GM13977 (cell line): ENCODE measurements at places on chromosomes 6 and 20.

- DNase-seq, result no peak
These were observed 73.2 kb downstream of the INSM1 start for GRCh38 chr20:20440886-20441658.

GRCh38 chr20:7937328-7937727 lies 2.9 kb downstream of the HAO1 start:
- DNase-seq, result no peak

- DNase-seq, result no peak
These were observed 26.8 kb downstream of the TBC1D20 start for GRCh38 chr20:435558-435957.

- DNase-seq, result peak; percentile 31
These were observed 1.4 kb downstream of the BTN1A1 start for GRCh38 chr6:26501482-26501986.

- DNase-seq, result no peak
These were observed 61.4 kb upstream of the APCDD1L start for GRCh38 chr20:58576603-58576970.

DNA sequence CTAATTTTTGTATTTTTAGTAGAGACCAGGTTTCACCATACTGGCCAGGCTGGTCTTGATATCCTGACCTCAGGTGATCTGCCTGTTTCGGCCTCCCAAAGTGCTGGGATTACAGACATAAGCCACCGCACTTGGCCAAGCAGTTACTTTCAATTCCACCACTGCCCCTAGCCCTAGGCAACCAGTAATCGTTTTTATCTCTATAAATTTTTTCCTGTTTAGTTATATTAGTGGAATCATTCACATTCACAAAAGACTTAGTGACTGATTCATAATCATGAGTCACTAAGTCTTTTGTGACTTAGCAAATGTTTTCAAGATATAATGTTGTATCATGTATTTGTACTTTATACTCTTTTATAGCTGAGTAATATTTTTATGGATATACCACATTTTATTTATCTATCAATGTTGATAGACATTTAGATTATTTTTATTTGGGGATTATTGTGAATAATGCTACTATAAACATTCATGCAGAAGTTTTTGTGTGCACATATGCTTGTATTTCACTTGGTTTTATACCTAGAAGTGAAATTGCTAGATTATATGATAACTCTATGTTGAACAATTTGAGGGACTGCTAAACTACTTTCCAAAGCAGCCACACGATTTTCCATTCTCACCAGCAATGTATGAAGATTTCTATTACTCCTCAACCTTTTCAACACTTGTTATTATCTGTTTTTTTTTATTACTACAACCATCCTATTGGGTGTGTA lies 421.4 kb upstream of the ID4 start:
- DNase-seq, result no peak

- DNase-seq, result no peak
These were observed 12.7 kb downstream of the CGA start for GRCh38 chr6:87082160-87082721.

DNA sequence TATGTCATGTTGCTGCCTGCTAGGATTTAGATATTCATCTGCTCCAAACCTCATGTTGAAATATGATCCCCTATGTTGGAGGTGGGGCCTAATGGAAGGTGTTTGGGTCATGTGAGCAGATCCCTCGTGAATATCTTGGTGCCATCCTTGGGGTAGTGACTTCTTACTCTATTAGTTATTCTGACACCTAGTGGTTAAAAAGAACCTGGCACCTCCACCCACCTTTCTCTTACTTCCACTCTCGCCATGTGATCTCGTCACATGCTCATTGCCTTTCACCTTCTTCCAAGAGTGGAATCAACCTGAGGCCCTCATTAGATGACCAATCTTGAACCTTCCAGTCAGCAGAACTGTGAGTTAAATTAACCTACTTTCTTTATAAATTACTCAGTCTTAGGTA lies 549.4 kb upstream of the SYNCRIP start:
- DNase-seq, result no peak

GRCh38 chr20:10752206-10752605 lies 78.4 kb upstream of the JAG1 start:
- no peak for DNase-seq

GRCh38 chr20:34401741-34402455 lies 38.8 kb downstream of the ITCH start:
- no peak for DNase-seq

DNA sequence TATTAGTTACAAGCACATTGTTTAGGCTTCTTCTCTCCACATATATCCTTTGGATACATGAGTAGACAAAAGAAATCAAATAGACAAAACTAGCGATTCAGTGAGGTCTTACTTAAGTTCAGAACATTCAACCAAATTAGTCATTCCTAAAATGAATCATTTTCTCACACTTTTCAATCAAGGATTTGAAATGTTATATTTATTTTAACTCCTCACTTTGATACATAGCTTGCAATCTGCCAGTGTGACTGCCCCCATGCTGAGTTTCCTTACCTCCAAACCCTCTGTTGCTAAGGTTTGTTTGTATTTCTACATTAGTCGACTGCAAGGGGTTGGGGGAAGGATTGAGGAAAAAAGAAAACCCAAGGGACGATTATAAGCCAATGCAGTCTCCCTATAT lies 3.5 kb upstream of the MOXD1 start:
- no peak for DNase-seq

- no peak for DNase-seq
These were observed 46.6 kb downstream of the FAM50B start for GRCh38 chr6:3895805-3896204.

GRCh38 chr20:20806121-20807095 lies 94.0 kb upstream of the RALGAPA2 start:
- DNase-seq, result no peak

DNA sequence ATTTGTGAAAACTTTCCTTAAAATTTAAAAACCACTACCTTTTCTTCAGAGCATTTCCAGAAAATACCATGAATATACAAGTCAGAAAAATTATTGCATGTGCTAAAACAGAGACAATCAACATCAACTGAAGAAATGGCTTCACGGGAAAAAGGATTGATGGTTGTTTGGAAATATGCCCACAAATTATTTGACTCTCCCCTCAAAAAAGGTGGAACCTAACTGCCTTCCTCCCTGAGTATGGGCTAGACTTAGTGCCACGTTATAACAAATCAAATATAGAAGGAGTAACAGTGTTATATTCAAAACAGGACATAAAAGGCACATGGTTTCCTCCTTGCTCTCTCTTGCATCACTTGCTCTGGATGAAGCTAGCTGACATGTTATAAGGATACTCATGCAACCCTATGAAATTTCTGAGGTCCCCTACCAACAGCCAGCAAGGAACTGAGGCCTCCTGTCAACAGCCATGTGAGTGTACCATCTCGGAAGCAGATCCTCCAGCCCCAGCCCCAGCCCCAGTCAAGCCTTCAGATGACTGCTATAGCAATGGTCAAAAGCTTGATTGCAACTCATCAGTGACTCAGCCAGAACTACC lies 8.4 kb downstream of the BTBD9 start:
- DNase-seq, result no peak

- no peak for DNase-seq
These were observed 332.3 kb downstream of the ZFAND3 start for GRCh38 chr6:38151580-38152500.

DNA sequence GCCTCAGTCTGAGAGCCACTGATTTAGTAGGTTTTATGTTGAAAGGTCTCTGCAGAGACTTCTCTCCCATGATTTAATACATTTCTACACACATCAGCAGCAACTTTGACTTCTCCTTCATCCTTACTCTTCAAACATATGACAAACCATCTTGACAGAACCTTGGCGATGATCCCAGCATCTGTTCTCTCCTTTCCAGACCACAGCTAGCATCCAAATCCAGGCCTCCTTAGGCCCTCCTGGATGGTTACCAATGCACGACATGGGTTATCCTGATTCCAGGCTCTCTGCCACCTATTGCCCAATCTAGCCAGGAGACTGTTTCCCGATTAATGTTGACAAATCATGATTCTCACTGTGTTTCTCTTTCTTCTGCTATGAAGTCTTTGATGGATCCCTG lies 16.8 kb downstream of the LAMA4 start:
- DNase-seq, result no peak

GRCh38 chr6:163999475-164000125 lies 585.1 kb downstream of the QKI start:
- DNase-seq, result no peak

- DNase-seq, result peak; percentile 70
These were observed 520 bp downstream of the SLC24A3 start for GRCh38 chr20:19212821-19213502.

DNA sequence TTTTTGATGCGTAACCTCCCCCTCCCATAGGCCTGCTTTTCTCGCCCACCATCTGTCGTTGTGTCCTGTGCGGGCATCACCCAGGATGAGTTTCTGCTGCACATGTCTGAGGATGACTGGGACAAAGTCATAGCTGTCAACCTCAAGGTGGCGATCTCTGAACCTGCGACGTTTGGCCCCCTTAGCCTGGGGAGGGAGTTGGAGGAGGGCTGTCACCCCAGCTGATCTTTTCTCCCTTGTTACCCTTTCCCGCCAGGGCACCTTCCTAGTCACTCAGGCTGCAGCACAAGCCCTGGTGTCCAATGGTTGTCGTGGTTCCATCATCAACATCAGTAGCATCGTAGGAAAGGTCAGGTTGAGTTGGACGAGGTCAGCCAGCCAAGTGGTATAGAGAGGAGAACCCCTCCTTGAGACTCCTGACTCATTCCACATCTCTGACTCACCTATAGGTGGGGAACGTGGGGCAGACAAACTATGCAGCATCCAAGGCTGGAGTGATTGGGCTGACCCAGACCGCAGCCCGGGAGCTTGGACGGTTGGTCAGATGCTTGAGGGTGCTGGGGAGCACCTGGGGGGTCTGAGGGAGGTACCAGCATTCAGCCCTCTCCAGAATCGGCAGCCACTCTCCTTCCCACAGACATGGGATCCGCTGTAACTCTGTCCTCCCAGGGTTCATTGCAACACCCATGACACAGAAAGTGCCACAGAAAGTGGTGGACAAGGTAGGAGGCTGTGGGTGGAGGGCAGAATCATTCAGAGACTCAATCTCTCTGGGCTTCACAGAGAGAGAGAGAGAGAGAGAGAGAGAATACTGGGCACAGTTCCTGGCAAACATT lies 954 bp downstream of the HSD17B8 start:
- DNase-seq, result peak; percentile 53

DNA sequence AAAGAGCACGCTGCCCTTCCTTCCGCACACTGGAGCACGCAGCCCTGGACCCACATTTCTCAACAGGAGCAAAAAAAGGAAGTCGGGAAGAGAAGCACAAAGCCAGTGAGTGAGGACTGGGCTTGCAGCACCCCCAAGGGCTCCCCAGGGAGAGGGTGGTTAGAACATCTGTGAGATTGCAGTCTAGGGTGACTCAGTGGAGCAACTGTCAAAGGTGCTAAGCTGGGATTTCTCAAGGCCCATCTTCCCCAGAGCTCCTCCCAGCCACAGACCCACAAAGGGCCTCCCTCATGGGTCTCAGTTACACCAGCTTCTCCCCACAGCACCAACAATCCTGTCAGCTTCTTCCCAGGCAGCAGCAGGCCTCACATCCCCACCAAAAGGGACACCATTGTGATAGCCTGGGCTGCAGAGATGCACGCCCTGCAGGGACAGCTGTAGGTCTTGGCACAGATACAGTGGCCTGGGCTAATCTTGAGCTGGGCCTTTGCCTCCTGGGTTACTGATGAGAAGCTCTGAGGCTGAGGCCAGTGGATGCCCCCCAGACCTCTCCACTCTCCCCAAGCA lies 39.6 kb upstream of the CD93 start:
- no peak for DNase-seq

GRCh38 chr6:142167071-142167470 lies 20.0 kb downstream of the VTA1 start:
- DNase-seq, result no peak

GRCh38 chr20:32512047-32512385 lies 73.1 kb downstream of the NOL4L start:
- DNase-seq, result no peak

DNA sequence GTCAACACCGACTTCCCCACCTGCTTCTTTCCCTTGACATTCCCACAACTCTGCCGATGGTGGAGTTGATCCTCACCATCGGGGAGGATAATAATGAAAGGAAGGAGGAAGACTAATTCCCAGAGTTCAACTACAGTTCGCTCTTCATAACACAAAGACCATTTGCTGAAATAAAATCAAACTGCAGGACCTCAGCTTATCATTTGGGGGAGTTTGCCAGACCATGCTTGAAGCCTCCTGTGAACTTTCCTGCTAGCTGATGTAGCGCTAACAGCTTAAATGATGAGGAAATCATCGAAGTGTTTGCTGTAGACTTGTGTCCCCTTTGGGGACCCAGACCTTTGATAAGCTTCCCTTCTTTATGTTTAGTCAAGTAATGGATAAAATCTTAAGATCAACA lies 26.2 kb downstream of the PROKR2 start:
- DNase-seq, result no peak

DNA sequence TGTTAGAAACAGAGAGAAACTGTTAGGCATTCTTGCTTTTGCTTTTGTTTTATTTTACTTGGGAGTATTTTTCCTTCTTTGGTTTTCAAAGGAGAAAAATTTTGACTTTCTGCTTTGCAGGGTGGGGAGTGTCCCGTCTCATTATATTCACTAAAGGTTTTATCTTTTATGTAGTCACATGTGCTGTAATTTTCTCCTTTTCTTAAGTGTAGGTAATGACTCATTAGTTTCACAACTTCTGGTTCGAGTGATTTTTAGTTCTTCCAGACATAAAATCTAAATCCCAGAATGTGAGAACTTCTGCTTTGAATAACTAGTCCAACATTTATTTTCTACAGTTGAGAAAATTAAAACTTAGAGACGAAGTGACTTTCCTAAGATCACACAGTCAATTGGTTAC lies 37.7 kb downstream of the ADGRF1 start:
- no peak for DNase-seq

DNA sequence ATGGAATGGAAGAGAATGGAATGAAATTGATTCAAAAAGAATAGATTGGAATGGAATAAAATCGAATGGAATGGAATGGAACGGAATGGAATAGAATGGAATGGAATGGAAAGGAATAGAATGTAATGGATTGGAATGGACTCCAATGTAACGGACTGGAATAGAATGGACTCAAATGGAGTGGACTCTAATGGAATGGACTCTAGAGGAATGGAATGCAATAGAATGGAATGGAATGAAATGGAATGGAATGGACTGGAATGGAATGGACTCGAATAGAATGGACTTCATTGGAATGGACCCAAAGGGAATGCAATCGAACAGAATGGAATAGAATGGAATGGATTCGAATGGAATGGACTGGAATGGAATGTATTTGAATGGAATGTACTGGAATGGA lies 19.7 kb upstream of the DEFB115 start:
- DNase-seq, result no peak

DNA sequence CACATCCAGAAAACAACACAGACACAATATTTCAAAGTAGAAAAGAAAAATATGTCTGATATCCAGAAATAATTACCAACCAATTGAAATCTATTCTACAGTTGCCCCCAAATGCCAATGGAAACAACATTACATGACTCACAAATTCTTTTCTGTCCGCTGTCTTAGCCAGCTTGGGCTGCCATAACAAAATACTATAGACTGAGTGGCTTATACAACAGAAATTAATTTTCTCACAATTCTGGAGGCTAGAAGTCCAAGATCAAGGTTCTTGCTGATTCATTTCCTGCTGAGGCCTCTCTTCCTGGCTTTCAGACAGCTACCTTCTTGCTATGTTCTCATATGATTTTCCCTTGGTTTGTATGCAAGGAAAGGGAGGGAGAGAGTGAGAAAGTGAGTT lies 698.1 kb downstream of the DHX35 start:
- DNase-seq, result no peak
